ENCODE measurements at places on chromosomes 6 and 20.

DNA sequence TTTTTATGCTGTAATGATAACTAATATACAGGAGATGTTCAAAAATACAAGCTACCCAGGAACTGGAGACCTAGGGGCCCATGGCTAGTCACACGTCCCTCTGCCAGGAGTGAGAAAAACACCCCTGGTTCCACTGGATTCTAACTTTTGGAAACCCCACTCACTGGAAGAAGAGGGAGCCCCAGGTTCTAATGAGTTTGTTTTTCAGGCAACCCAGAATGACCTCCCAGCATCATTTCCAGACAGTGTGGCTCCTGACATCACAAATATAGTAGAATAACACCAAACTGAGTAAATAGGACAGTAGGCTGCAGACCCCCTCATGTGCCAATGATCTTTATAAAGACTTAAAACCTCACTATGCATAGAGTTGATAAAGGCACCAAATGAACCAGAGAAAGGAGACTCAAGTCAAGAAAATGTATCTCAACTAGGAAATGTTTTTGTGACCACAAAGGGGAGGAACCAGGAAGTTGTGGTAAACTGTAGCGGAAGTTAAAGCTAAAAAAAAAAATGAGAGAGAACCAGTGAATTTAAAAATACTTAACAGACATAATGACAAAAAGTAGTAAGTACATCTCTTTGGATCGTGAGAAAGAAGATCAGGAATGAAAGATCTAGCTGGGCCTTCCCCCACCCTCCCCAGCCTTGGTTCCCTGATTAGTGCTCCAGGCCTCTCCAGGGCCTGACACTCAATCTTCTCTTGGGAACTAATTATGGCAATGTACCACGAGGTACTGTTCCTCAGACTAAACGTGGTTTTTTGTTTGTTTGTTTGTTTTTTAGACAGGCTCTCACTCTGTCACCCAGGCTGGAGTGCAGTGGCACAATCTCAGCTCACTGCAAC is 19.8 kb downstream of the HLA-E start:
- DNase-seq, result no peak

DNA sequence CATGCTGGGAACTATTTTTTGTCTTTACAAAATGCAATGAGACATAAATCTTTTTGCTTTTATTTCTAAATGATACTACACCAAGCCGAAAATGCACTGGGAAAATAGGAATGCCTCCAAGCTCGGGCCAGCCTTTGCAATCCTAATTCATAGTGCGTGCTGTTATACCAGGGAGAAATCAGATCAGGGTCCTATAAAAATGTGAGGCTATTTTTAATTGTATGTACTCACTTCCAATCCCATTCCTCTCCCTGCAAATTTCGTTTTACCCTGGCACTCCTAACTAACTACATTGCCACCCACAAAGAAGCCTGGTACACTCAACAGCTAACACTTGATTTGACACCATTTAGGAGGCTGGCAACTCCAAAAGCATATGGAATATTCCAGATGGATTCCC is 350.6 kb upstream of the ZFP64 start:
- DNase-seq, result no peak

GRCh38 chr20:6074145-6074561 is 20.3 kb upstream of the LRRN4 start:
- DNase-seq, result no peak

GRCh38 chr6:163008626-163009025 is 280.9 kb downstream of the PACRG start:
- no peak for DNase-seq

DNA sequence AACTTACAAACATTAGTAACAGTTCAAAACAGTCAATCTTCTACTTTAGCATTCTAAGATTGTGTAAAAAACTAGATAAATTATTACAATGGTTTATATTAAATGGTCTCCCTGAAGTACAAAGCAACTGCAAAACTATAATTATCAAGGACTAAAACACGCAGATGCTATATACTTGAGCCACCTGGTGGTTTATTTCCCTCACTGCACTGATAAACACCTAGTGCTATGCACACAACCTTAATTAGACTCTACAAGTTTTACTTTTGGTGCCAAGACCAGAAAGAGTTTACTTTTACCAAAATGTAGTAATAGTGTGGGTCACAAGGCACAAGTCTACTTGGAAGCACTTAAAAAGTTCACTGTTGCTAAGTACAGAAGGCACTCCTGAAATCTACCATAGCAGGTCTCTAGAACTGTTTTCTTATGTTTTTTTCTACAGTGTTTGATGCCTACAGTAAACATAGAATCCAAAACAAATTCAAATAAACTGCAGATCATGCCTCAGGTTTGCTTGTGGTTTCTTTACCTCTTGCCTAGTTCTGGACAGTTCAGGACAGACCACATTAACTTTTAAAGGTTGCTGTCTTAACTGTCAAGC is 49.2 kb downstream of the GMDS start:
- DNase-seq, result no peak

- no peak for DNase-seq
Observed at GRCh38 chr20:33645072-33645358, 17.1 kb upstream of the C20orf144 start.

GRCh38 chr6:56346958-56347357 is 99.6 kb upstream of the COL21A1 start:
- DNase-seq, result no peak

DNA sequence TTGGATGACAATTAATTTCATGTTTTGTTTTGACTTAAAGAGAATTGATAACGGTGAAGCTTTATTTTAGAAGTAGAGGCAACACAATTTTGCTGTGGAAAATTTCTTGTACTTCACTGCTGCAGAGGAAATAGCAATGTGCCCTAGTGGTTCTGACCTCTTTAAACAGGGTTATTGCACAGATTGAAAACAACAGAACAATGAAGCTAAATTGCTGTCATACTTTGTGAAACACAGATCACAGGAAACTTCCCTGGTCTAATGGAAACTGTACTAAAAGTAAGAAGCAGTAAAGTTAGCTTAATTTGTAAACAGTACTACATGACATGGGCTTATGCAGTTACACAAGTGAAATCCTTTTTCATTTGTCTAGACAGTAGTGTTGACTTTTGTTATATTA is 31.3 kb downstream of the OR2A4 start:
- no peak for DNase-seq

GRCh38 chr6:34373511-34373910 is 19.0 kb downstream of the NUDT3 start:
- DNase-seq, result no peak
